ENCODE measurements at places on chromosomes 11 and 22. TPM values are rescaled to one million over a fixed set of nuclear protein-coding genes. Genes with fewer than 3 reads are reported as not detected.

OVOL1 gene
- total RNA-seq, result not detected

YPEL1 gene
- 1.2 TPM for total RNA-seq

IGHMBP2 gene
- 14.4 TPM for total RNA-seq

TRIM49 gene
- total RNA-seq, result not detected

SCGB1C1 gene
- not detected for total RNA-seq

UPK3A gene
- not detected for total RNA-seq

CEP126 gene
- 4.3 TPM for total RNA-seq

PACSIN3 gene
- total RNA-seq, result 18.2 TPM

HPX gene
- 0.78 TPM for total RNA-seq

PHF21B gene
- under 0.01 TPM for total RNA-seq

TMEM45B gene
- total RNA-seq, result not detected

TBX10 gene
- not detected for total RNA-seq

MMP11 gene
- total RNA-seq, result 37.1 TPM

CCDC73 gene
- total RNA-seq, result not detected

SPDYC gene
- not detected for total RNA-seq

OR51B4 gene
- 0.20 TPM for total RNA-seq

MS4A12 gene
- total RNA-seq, result not detected

RBMXL2 gene
- total RNA-seq, result not detected

CWF19L2 gene
- 11.7 TPM for total RNA-seq

C11orf87 gene
- 1.9 TPM for total RNA-seq

OR52E8 gene
- not detected for total RNA-seq

FOLR1 gene
- total RNA-seq, result not detected

MEI1 gene
- total RNA-seq, result 0.26 TPM

MMP8 gene
- total RNA-seq, result 0.07 TPM

CLMP gene
- total RNA-seq, result 206 TPM

UQCC3 gene
- 7.5 TPM for total RNA-seq

ZNF215 gene
- 3.8 TPM for total RNA-seq

SLC22A6 gene
- not detected for total RNA-seq

SYT7 gene
- 40.1 TPM for total RNA-seq

LRRN4CL gene
- 4.9 TPM for total RNA-seq

MMP10 gene
- total RNA-seq, result 5.1 TPM

LRRC32 gene
- total RNA-seq, result 45.1 TPM

CRACR2B gene
- 0.78 TPM for total RNA-seq

CHRNA10 gene
- total RNA-seq, result 1.1 TPM

APOA1 gene
- total RNA-seq, result 6.8 TPM

RAG2 gene
- not detected for total RNA-seq

KCNJ5 gene
- 0.03 TPM for total RNA-seq

GUCY1A2 gene
- total RNA-seq, result 0.10 TPM

RHOD gene
- total RNA-seq, result 10.6 TPM

APIP gene
- total RNA-seq, result 13.6 TPM

USP2 gene
- total RNA-seq, result 0.33 TPM

SEC14L6 gene
- total RNA-seq, result 0.40 TPM

MUC6 gene
- not detected for total RNA-seq

F2 gene
- total RNA-seq, result not detected

OR5M8 gene
- not detected for total RNA-seq

OR52I1 gene
- not detected for total RNA-seq

OR5T3 gene
- not detected for total RNA-seq

UBQLNL gene
- total RNA-seq, result 0.23 TPM

BDNF gene
- total RNA-seq, result 44.0 TPM

PDGFD gene
- 3.2 TPM for total RNA-seq

SYT9 gene
- 0.07 TPM for total RNA-seq

TBX1 gene
- not detected for total RNA-seq

OPCML gene
- 0.65 TPM for total RNA-seq

SLC22A12 gene
- not detected for total RNA-seq

LSP1 gene
- total RNA-seq, result 0.66 TPM

Measured in smooth muscle cell of the pulmonary artery (primary cell).